ENCODE measurements at places on chromosomes 3 and 15.

- DNase-seq = no peak
These were observed 32.4 kb downstream of the THBS1 start for GRCh38 chr15:39613271-39613670.

GRCh38 chr3:5126586-5126985 lies 4.5 kb downstream of the ARL8B start:
- DNase-seq = no peak

- no peak for DNase-seq
These were observed 155.6 kb downstream of the ADAM10 start for GRCh38 chr15:58593870-58594269.

- DNase-seq = no peak
These were observed 118.9 kb downstream of the DPH6 start for GRCh38 chr15:35427091-35427490.

- DNase-seq = no peak
These were observed 25.5 kb upstream of the ESYT3 start for GRCh38 chr3:138408751-138409570.

Measured in stimulated activated CD4-positive, alpha-beta T cell treated with anti-CD3 and anti-CD28 coated beads, Interleukin-4, amount 100 ng/mL, for 4 hours (primary cell).